EH (cell line): ENCODE measurements at places on chromosomes 2 and 18.
A peak's percentile ranks its signal among the peaks of the same experiment; 100 is the strongest.

GRCh38 chr2:183610724-183611123 is 486.5 kb downstream of the NUP35 start:
- no peak for DNase-seq

- DNase-seq: peak; percentile 83
These were observed 78.1 kb upstream of the PDE1A start for GRCh38 chr2:182504903-182505302.

DNA sequence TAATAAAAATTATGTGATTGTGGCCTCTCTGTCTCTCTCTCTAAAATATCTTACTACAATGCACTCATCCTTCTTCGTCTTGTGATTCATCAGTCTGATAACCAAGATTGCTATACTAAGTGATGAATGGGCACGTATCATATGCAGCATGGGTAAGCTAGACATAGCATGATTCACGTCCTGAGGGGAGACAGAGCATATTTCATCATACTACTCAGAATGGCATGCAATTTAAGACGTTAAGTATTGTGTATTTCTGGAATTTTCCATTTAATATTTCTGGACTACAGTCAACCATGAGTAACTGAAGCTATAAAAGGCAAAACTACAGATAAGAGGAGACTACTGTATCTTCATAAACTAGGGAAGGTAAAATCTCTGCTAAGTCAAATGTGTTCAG is 97.0 kb upstream of the CD226 start:
- DNase-seq: peak; percentile 99

DNA sequence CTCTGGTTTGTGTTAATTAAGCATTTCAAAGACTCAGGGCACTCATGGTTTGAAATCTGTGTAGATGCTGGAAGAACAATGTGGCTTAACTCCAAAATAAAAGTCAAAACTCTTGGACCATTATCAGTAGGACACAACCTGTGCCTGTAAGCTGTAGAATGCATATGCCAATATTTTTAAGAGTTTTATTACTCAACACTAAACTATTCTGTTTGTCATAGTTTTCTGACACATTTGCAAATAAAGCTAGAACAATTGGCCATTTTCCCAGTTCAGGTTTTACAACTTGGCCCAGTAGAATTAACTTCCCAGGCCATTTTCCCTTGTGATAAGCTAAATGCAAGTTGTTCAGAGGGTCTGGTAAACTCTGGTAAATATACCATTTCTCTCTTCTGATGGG is 713.1 kb downstream of the CBLN2 start:
- DNase-seq: no peak

- DNase-seq: no peak
These were observed 79.8 kb upstream of the SPATS2L start for GRCh38 chr2:200226451-200227426.

DNA sequence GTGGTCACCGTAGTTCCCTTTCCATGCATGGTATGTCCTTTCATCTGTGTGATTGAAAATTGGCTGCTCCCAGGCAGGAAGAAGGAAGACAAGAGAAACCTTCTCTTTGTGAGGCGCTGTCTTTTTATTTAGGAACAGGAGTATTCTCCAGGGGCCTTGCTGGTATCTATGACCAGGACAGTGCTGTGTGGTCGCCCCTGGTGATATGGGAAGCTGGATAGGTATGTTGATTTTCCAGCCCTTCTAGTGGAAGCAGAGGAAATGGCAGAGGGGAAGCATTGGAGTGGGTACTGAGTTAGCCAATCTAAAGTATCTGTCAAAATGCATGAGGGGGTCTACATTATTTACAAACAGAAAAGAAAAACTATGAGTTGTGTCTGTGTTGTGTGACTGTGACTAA is 226.6 kb downstream of the MTX2 start:
- DNase-seq: no peak

DNA sequence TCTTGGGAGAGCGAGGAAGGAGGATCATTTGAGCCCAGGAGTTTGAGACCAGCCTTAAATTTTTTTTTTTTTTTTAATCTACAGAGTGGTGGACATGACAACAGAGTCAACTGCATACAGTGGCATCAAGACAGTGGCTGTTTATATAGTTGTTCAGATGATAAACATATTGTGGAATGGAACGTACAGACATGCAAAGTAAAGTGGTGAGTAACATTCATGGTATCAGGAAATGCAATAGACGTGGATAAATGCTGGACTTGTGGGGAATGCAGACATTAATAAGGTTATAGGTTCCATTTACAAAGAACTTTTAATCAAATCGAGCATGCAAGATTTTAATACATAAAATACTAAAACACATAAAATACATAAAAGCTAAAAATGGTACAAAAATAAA is 11.9 kb downstream of the WDR43 start:
- DNase-seq: peak; percentile 44

DNA sequence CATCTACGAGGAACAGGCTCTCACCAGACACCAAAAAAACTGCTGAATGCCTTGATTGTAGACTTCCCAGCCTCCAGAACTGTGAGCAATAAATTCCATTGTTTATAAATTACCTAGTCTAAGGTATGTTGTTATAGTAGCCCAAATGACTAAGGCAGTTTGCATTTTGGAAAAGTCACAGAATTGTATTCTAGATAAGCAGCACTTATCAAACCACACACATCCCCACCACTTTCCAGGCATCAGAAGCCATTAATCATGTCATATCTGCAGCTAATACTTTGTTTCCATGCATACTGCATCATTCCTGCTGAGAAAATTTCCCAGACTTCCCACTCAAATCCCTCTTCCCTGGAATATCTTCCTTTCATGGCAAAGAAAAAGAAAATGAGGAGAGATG is 187.2 kb downstream of the INO80D start:
- DNase-seq: no peak

- peak; percentile 35 for DNase-seq
These were observed 91.7 kb upstream of the LCLAT1 start for GRCh38 chr2:30355306-30355705.

GRCh38 chr2:201450954-201451291 is 335 bp downstream of the TRAK2 start:
- DNase-seq: peak; percentile 60

- DNase-seq: peak; percentile 56
These were observed 338.0 kb downstream of the NYAP2 start for GRCh38 chr2:225737556-225737955.

GRCh38 chr2:36797324-36798070 is 101.0 kb downstream of the VIT start:
- DNase-seq: peak; percentile 40

- peak; percentile 96 for DNase-seq
These were observed 83.9 kb downstream of the STPG4 start for GRCh38 chr2:47070920-47071824.

- no peak for DNase-seq
These were observed 289.4 kb upstream of the PXDN start for GRCh38 chr2:2033691-2034090.

DNA sequence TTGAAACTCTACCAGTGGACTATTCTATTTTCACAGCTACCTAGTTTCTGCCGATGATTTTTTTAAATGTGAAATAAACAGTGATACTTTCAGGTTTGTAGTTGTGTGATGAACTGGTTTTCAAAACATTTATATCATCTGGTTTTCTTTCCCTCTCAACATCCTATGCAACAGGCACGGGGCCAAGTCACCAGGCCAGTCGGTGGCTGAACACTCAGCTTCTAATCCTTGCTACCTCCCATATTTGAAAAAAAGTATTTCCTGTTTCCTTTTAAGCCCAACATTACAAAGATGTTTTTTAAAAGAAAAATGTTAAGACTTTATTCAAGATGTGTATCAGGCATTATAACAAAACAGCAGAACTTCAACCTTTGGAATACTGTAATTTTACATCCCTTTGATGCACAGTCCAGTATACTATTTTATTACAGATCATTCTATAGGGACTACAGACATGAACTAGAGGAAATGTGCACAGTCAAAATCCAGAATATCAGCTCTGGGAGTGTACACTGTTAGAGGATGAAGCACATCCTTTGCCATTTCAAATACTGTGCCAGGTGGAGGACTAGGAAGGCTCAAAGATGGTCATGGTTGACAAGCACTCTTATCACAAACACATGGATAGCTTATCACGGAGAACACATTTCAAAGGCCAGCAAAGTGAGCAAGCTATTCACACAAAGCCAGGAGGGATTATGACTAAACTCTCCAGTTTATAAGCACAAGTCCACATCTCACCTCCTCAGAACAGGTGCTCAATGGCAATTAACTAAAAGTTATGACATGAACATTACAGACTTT is 14.6 kb downstream of the MRPL35 start:
- peak; percentile 17 for DNase-seq

GRCh38 chr2:100692381-100692780 is 127.6 kb upstream of the NPAS2 start:
- no peak for DNase-seq

- peak; percentile 29 for DNase-seq
These were observed 675.6 kb upstream of the VRK2 start for GRCh38 chr2:57370882-57371585.

DNA sequence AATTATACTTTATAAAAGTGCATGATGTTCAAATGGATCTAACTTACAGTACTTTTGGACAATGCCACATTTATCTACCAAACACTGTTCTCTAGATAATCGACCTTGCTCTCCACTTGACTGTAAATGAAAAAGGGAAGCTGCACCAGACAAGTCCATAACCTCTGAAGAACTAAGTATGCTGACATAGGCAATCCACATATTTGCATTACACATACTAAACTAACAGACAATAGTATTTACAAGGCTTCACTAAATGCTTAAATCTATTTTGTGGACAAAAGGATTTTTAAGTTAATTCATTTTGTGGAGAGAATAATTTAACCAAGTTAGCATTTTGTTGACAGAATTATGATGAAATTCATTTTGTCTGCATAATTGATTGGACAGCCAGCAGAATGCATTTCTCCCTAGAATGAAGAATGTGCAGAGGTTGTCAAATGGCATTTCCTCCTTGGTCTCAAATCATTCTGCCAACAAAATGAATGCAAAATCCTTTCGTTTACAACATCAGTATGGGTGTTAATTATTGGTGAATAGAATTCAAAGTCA is 520.9 kb downstream of the CPS1 start:
- no peak for DNase-seq

- no peak for DNase-seq
These were observed 386.5 kb upstream of the DCC start for GRCh38 chr18:51953521-51953920.

DNA sequence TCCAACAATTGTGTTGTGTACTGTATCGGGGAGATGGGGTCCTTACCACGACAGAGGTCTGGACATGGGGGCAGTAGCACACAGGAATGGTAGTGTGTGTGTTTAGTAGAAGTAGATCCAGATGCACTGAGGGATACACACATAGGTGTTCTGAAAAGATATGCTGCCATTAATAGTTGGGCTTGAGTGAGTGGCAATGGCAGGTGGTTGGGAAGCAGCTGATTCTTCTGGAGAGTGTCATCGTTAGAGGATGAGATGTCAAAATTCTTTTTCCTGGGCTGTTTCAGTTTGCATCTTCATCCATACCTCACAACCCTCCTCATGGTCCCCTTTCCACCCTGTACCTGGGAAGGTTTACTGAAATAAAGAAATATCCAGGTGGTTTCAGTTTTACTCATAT is 66.6 kb downstream of the UGGT1 start:
- DNase-seq: no peak

DNA sequence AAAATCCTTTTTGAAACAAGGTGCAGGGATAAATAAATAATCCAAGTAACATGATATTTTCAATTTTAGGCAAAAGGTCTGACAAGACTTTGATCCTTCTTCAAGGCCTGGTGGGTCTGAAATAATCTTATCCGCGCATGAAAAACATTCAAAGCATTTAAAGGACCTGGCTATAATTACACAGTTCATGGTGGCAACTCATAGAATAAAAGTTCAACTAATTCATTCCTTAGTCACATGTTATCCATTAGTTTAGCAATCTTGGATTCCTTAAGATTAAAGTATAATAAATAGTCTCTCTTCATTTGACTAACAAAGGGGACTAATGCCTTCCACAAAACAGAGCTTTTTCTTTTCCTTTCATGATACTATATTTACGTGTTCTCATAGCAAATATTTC is 21.0 kb upstream of the SLC38A11 start:
- DNase-seq: peak; percentile 72

GRCh38 chr18:48022531-48023329 is 92.3 kb upstream of the SMAD2 start:
- DNase-seq: peak; percentile 66
